Activated CD8-positive, alpha-beta T cell treated with anti-CD3 and anti-CD28 coated beads for 36 hours (primary cell): ENCODE measurements at places on chromosomes 5 and 9. TPM values are rescaled to one million over a fixed set of nuclear protein-coding genes. Genes with fewer than 3 reads are reported as not detected.

NR4A3 gene
- 113 TPM for total RNA-seq

IRX4 gene
- not detected for total RNA-seq

ANXA2R gene
- 8.0 TPM for total RNA-seq

- H3K27me3 ChIP-seq: no peaks in the 10 kb centered on the region
- H3K27ac ChIP-seq: no peak overlapping the region
- DNase-seq: no peak
- H3K4me3 ChIP-seq: no peak overlapping the region
- H3K4me1 ChIP-seq: no peaks in the 10 kb centered on the region
- H3K36me3 ChIP-seq: no peaks in the 10 kb centered on the region
Observed at GRCh38 chr9:17272536-17272935, 137.7 kb downstream of the CNTLN start.

GRCh38 chr9:127084076-127085039 is 38.1 kb downstream of the ANGPTL2 start:
- H3K4me3 ChIP-seq: no peak overlapping the region
- H3K27ac ChIP-seq: no peak overlapping the region
- H3K27me3 ChIP-seq: peaks cover 3% of the 10 kb centered on the region
- H3K36me3 ChIP-seq: no peaks in the 10 kb centered on the region
